Activated CD8-positive, alpha-beta memory T cell treated with anti-CD3 and anti-CD28 coated beads for 1 hour (primary cell): ENCODE measurements at places on chromosomes 6 and 20.

DNA sequence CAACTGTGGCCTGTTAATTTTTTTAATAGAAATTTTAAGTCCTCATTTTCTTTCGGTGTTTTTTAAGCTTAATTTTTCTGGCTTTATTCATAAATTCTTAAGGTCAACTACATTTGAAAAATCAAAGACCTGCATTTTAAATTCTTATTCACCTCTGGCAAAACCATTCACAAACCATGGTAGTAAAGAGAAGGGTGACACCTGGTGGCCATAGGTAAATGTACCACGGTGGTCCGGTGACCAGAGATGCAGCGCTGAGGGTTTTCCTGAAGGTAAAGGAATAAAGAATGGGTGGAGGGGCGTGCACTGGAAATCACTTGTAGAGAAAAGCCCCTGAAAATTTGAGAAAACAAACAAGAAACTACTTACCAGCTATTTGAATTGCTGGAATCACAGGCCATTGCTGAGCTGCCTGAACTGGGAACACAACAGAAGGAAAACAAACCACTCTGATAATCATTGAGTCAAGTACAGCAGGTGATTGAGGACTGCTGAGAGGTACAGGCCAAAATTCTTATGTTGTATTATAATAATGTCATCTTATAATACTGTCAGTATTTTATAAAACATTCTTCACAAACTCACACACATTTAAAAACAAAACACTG is 10.1 kb downstream of the HFE start:
- peak; percentile 27 for DNase-seq

DNA sequence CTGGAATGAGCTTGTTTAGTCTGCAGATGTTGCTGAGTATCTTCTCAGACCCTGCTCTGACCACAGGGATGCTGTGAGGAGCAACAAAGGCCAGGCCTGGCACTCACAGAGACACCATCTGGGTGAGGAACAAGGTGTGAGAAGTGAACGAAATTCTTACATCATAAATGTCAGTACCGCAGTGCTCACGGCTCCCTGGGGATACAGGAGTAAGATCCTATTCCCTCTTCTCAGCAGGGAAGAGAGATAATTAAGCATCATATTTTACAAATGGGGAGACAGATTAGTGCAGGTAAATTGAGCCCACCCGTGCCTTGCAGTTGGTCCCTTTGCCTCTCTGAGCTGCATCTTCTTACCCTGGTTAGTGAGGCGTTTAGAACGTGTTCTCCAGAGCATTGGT is 106.2 kb downstream of the DTD1 start:
- DNase-seq: no peak

DNA sequence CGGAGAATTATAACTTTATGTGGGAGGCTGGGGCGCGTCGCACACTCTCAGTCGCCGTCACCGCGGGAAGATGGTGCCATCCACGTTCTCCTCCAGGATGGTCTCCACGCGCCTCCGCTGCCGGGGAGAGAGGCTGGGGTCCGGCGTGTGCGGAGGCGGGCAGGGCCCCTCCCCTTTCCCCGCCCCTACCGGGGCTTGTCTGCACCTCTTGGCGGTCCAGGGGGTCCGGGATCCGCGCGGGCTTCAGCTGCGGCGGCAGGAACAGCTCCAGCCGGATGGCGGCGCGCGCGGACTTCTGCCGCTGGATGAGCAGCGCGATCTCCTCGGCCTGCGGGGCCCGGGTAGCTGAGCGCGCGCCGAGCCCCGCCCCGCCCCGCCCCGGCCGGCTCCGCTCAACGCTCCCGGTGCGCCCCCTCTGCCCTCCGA is 807 bp downstream of the LKAAEAR1 start:
- no peak for DNase-seq

GRCh38 chr6:81694855-81695254 is 57.6 kb downstream of the TENT5A start:
- no peak for DNase-seq

GRCh38 chr20:31822421-31823330 is 3.5 kb downstream of the MYLK2 start:
- DNase-seq: peak; percentile 73

DNA sequence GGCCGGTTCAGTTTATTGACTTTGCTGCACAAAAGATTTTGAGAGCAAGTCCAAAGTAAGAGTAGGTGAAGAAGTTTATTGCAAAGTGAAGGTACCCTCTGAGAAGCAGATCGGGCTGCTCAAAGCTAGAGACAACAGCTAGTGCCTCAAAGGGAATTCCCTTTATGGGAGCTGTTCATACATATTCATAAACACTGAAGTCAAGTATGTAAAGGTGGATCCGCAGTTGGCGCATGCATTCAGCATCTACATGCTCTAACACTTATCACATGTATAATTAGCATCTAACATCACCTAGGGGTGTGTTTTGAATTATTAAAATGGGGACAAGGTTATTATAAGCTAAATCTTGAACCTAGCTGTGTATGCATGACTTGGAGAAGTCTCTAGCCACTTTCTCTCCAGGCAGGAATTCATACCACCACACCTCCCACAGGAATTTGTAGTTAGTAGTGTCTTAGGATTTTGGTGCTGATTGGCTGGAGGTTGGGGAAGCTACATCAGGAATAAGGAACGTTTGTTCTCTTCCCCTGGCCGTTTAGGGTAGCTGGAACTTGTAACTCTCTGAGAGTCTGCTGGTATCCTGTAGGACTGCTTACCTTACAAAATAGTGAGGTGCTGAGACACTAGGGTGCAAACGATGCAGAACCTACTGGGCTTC is 1633.9 kb downstream of the GRIK2 start:
- DNase-seq: no peak

DNA sequence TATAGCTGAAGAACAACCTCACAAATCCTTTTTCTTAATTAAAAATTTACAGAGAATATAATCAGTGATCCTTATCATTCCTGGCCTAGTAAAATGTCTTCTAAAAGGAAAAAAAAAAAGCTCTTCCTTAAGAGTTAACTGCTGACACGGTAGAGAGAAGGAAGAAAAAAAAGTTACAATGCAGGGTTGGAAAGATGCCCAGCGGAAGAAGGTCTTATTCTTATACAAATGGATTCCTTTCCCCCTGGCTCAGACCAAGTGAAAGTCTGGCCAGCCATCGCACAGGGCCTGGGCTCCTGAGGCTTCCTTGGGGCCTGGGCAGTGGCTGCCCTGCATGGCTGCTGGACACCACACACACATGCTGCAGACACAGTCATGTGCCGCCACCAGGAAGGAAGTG is 688.6 kb downstream of the TENT5A start:
- DNase-seq: no peak
